ENCODE measurements at places on chromosomes 12 and 14.

DNA sequence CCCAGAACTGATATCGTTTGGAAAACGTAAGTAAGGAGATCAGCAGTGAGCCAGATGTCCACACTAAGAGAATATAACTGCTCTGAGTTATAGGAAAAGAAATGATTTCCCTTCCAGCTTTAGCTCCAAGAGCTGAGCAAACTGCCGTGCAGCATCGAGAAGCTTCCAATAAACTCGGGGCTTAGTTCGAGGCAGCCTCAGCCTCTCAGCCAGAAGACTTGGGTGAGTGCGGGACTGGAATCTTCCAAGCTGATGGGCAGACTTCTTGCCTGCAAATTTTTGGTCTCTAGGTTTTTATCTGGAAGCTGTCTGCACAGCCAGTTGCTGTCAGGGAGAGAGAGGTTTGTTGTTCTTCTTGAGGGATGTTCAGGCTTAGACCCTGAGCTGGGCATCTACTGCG lies 196.1 kb downstream of the PHETA1 start:
- DNase-seq: no peak

DNA sequence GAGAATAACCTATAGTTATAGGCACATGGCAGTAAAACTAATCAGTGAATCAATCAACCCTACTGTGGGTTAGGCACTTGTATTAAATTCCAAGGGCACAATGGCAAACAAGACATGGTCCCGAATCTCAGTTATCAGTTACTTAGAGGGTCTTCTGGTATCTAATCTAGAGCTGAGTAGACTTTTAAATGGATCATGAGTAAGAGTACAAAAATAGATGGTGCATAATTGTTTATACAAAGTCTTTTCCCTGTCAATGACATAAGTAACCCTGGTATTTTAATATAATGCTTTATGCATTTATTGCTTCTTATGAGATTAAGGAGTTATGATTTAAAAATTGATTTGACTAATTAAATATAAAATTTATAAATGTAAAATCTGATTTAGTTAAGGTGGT lies 23.0 kb upstream of the KCNJ8 start:
- DNase-seq: no peak

- DNase-seq: no peak
These were observed 13.3 kb upstream of the RGS6 start for GRCh38 chr14:71918955-71919354.

GRCh38 chr12:103855036-103855712 lies 14.1 kb upstream of the NT5DC3 start:
- DNase-seq: no peak

DNA sequence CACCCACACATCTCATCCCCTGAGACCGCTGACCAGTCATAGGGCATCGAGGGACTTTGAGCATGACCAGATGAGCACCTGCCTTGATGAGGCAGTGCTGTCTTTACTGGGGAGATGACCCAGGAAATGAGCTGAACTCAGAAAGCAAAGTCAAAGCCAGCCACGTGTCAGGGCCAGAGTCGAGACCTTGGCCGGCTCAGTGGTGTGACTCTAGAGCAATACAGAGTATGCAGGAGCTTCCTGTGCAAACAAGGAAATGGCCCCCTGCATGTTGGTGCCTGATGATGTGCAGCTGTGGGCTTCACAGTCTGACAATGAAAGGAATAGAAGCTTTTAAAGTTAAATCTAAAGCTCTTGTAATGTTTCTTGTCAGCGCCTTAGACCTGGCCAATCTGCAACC lies 332.9 kb downstream of the PCNX1 start:
- DNase-seq: no peak
